Dorsolateral prefrontal cortex (tissue), 122 donors: ENCODE measurements at places on chromosomes 4 and X.

- no peak for DNase-seq
Measured at GRCh38 chr4:144819591-144819990, 173.6 kb downstream of the HHIP start.

GRCh38 chrX:136711147-136711546, 63.2 kb downstream of the CD40LG start:
- DNase-seq = no peak

- DNase-seq = no peak
Measured at GRCh38 chr4:190121759-190122158, 51.8 kb upstream of the DUX4 start.

DNA sequence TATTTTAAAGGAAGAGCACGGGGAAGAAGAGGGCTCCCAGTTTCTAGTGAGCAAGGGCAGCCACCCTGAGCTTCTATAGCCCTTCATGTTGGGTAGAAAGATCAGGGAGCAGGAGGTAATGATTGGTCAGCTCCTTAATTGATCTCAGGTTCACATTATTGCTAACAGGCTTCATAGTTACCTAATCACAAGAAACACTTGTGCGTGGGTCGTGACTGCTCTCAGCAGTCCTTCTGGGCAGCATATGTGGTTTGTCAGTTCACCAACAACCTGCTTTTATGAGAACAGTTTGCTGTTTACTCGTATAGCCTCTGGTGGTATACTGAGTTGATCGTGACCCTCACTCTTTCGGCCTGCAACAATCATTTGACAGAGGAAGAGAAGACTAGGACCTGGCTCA, 4.7 kb upstream of the DOK7 start:
- DNase-seq = no peak

DNA sequence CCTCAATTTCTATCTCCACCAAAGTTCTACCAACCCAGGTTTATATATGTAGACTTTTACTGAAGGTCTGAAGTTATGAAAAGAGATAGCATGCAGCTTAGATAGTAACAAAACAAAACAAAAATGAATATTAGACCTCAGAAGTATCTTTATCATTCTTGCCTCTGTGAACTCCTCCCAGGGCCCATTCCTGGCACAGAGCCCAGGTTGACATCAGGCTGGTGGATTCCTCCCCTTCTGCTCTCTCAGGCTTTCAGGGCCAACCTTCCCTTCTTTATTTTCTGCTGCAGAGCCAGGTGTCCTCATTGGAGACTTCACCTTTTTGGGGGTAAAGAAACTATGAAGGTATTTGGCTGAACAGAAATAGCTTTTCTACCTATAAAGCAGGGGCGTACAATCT, 112.8 kb upstream of the PITX2 start:
- no peak for DNase-seq
